ENCODE measurements at places on chromosomes 6 and 20. TPM values are rescaled to one million over a fixed set of nuclear protein-coding genes. Genes with fewer than 3 reads are reported as not detected.

Gene STMND1
- 0.29 TPM for total RNA-seq

Gene MCUR1
- total RNA-seq: 33.0 TPM

Gene SLC22A7
- total RNA-seq: not detected

Gene OOEP
- total RNA-seq: not detected

Gene SNAP91
- 0.65 TPM for total RNA-seq

Gene ANKRD66
- not detected for total RNA-seq

Gene HUS1B
- total RNA-seq: 2.9 TPM

Gene BTNL2
- total RNA-seq: not detected

Gene GPX5
- not detected for total RNA-seq

Gene GPR31
- total RNA-seq: not detected

Gene GCM1
- total RNA-seq: not detected

Gene SYNDIG1
- total RNA-seq: 0.80 TPM

Gene CFAP206
- not detected for total RNA-seq

GRCh38 chr20:14785065-14785743 is 447.8 kb upstream of the FLRT3 start:
- no peak for DNase-seq

DNA sequence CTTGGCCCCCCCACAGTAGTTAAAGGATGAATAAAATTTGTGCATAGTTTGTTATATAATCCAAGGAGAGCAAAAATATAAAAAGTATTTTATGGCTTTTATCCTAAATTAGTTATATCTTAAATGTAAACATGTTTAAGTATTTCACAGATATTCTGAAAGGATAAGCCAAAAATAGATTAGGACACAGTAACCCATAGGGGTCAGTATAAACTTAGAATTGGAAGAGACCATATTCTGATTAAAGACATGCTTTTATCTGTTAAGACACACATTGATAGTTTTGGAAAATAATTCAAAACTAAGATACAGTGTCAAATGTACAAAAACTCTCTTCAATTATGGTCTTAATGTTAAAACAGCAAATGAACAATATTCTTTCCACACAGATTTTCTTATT is 4.5 kb upstream of the SERINC1 start:
- DNase-seq: no peak

GRCh38 chr6:72721346-72721745 is 99.5 kb downstream of the KCNQ5 start:
- no peak for DNase-seq

GRCh38 chr6:123844011-123844410 is 40.3 kb downstream of the NKAIN2 start:
- DNase-seq: no peak

DNA sequence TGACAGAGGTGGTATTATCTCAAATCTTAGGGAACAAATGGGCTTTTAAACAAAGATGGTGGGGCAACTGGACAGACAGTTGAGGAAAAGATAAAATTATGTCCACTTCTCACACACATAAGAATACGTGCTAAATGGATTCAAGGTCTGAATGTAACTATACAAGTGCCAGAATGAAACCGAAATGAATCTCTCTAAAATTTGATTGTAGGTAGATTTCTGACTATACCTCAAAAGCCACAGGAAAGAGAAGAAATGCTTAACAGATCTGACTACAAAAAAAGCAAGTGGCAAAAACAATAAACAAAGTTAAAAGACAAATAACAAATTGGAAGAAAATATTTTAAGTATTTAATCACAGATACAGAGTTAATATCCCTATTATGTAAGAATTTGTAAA is 182.7 kb upstream of the OLIG3 start:
- no peak for DNase-seq

GRCh38 chr6:30562470-30563425 is 5.7 kb downstream of the PRR3 start:
- no peak for DNase-seq

DNA sequence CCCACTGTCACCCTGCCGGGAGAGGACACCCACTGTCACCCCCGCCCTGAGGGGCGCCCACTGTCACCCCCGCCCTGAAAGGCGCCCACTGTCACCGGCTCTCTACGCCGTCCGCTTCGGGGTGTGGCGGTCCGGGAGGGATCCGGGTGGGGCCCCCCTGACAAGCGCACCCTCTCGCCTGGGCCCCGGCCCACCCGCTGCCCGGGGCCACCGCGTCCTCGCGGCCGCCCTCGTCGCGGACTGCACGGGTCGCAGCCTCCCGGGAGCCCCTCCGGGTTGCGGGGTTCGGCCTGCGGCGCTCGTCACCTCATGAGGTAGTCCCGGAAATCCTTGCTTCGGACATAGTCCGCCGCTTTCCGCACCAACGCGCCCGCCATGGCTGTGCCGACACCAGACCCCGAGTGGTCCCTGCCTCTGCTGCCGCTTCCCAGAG is 224 bp downstream of the MPC1 start:
- DNase-seq: no peak

DNA sequence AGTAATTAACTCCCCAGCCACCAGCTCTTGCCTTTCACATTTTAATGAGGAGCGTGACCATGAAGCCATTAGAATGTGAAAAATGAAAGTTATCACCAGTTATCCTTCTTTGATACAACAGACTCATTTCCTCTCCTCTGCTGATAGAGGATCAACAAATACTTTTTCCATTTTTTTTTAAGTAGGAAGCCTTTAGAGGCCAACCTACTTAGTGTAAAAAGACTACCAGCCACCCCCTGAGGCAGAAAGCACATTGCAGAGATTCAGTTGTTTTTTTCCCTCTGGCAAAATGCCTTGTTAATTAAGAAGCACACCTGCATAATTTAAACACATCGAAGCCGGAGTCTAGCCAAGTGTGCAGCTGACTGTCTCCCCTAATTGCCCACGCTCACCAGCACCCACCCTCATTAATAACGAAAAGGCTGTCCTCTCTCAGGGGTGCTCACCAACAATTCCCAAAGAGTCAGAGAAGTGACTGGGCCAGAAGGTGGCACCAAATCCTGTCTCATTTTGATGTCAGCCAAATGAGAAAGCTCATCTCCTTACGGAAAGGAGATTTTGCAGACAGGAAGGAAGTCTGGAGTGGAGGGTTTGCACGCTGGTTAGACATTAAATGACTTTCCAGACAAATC is 60.9 kb upstream of the MC3R start:
- DNase-seq: peak; percentile 15

- DNase-seq: no peak
Observed at GRCh38 chr20:36314734-36315544, 8.8 kb downstream of the DLGAP4 start.

DNA sequence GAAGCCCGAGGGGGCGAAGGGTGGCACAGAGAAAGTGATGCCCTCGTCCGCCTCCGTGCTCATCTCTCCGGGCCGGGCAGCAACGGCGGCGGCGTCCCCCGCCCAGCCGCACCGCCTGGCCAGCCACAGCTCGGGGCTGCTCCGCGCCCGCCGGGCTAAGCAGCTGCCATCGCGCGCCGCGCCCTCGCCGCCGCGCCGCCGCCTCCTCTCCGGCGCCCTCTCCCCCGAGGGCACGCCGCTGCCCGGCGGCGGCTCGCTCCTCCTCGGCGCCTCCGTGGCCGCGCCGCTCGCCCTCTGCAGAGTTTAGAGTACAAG is 225 bp downstream of the MAP3K5 start:
- no peak for DNase-seq

- no peak for DNase-seq
Observed at GRCh38 chr20:2801286-2801728, 880 bp upstream of the CPXM1 start.

DNA sequence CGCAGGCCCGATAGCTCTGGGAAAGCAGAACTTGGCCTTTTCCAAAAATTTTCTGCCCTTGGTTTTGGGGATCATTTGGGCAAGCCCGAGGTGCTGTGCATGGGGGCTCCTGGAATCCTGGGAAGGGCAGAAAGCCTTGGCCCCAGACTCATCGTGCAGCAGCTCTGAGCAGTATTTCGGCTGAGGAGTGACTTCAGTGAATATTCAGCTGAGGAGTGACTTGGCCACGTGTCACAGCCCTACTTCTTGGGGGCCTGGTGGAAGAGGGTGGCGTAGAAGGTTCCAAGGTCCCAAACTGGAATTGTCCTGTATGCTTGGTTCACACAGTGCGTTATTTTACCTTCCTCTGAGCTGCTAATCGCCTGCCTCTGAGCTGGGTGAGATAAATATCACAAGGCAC is 1.1 kb upstream of the BMP2 start:
- no peak for DNase-seq

- peak; percentile 9 for DNase-seq
Observed at GRCh38 chr20:11083841-11084240, 410.0 kb upstream of the JAG1 start.

DNA sequence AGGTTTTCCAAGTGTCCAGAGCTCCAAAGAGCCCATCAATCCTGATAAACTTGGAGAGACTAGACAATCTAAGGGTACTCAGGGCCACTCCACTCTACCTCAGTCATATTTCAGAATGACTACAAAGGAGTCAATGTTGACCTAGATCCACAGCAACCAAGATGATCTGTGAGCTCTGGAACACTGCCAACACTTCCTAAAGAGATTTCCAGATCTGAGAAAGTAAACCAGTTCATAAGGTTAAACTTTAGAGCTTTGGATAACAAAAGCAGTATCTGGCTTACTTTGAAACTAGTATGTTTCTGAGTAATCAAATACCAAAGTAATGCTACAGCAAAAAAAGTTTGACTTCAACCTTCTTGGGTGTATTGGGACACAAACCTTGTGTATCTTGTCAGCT is 122.7 kb downstream of the BTBD9 start:
- DNase-seq: peak; percentile 13

- peak; percentile 7 for DNase-seq
Observed at GRCh38 chr6:34663831-34664255, 32.7 kb downstream of the ILRUN start.

DNA sequence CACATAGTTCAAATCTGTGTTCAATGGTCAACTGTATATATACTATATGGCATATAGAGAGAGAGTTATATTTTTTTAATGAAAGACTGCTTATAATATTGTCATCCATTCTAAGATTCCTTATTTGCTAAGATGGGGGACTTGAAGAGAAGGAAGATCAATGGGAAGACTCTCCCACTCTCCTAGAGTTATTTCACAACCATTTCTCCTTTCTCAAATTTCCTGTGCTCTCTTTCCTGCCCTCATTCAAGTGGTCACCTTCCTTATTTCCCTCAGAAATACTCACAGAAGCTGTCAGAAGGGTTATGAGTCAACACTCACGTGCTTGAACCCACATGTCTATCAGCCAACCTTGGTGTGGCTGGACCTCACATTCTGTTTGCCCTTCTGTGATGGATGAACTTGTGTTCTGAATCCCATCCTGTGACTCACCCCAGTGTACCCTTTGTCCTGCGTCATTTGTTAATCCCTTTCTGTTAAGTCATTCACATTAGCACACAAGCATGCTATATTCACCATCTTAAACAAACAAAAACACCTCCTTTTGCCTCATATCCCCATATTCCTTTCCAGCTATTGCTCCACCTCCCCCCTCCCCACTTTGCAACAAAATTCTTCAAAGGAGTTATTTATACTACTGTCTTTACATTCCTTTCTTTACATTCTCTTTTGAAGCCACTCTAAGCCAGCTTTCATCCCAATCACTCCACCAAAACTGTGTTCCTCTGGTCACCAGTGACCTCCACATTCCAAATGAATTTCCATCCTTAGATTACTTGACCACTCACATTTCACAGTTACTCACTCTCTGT is 279.3 kb upstream of the TCF21 start:
- DNase-seq: peak; percentile 95

DNA sequence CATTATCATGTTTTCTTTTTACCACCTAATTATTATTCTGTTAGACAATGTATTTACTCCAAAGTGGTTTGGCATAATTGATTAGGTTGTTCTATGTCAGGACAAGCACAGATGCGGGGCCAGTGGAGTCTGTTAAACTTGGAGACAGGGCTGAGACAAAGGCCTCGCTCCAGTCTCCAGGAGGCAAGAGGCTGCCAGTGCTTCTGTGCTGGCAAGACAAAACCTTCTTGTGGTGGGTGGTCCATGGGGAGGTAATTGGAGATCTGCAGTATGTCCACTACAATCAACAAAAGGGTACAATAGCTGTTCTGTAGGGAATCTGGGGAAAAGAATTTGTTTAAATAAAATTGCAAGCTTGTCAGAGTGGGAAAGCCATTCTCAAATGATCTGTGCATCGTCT is 677.2 kb upstream of the SLC35B3 start:
- DNase-seq: no peak

- DNase-seq: peak; percentile 99
Observed at GRCh38 chr20:50320901-50321796, 130.5 kb downstream of the CEBPB start.

- DNase-seq: no peak
Observed at GRCh38 chr6:143802833-143803565, 40.1 kb upstream of the LTV1 start.

DNA sequence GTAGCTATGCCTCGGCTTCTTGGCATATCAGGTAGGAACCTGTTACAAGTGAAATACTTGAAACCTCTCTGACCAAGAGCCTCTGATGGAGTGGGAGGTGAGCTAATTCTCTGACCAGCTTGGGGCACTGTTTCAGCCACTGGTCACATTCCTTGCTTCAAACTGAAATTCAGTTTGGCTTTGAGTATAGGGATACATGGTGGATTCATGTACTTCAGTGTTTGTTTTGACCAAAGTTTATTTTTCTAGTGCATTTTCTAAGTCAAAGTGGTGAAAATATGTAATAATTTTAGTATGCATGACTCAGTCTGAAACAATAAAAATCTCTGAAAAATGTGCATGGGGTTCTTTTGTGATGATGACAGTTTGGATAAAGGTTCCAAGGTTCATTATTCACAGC is 18.6 kb downstream of the TTPAL start:
- no peak for DNase-seq

DNA sequence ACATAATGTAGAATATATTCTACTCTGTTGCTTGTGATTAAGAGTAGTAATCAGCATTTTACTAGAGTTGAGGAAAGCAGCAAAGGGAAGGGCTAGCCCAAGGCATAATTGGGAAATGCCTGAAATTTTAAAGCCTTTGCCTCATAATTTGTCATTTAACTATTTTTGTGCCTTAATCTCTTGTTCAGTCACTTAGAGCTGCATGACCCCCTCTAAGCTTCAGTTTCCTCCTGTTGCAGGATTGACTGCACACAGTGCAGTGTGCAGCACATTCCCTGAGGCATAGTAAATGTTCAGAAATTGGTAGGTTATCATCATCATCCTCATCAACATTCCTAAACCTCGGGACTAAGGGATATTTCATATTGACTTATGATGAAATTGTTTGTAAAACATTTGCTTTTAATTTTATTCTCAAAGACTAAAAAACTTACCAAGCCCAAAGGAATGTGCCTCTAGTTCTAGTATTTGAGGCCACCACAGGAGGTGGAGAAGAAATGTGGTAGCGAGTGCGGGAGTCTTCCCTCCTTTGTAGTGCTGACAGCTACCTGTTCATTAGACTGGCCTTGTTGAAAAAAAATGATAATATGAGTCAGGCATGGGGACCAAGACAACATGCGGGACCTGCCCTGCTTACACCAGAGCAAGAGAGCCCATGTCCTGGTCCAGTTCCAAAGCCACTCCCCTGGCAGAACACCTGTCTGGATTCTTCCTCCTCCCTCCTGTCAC is 14.8 kb upstream of the TENT5A start:
- DNase-seq: no peak

DNA sequence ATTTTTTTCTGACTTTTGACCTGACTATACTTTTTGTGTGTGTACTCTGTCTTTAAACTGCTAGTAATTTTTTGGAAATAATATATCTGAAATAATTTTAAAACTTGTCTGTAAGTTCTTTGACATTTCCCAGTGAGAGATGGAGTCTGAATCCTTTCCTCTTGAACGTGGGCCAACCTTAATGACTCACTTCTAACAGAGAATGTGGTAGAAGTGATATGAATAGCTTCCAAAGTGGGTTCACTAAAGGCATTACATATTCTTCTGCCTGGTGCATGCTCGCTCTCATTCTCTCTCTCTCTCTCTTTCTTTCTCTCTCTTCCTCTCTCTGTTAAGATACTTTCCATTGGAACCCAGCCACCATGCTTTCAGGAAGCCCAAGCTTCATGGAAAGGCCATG is 108.7 kb upstream of the FERMT1 start:
- peak; percentile 19 for DNase-seq
